NCI-H1417 (cell line): ENCODE measurements at places on chromosomes 2 and 18.

DNA sequence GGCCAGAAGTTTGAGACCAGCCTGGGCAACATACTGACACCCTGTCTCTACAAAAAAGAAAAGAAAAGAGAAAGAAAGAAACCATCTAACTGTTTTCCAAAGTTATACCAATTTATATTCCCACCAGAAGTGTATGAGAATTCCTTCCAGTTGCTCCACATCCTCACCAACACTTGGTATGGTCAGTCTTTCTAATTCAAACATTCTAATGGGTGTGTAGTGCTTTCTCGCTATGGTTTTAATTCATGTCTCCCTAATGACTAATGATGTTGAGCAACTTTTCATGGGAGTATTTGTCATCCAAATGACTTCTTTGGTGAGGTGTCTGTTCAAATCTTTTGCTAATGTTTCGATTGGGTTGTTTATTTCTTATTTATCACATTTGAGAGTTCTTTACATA is 10.5 kb upstream of the B3GNT7 start:
- no peak for DNase-seq

DNA sequence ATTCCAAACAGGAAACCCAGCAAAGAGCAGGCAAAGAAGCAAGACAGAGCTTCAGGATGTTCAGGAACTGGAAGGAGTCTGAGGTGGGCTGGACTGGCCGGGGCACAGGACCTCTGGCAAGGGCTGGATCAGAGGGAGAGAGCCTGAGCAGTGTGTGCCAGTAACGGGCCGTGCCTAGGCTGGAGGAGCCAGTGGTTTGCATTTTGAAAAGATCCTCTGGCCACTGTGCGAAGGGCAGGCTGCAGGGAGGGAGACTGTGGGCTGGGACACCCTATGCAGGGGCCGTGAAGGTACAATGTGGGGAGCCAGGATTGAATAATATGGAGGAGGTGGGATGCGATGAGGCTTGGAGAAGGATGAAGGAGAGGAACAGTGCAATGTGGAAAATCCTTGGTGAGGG is 6.2 kb upstream of the SDC1 start:
- DNase-seq, result no peak

GRCh38 chr18:68841301-68841700 is 43.4 kb downstream of the CCDC102B start:
- DNase-seq, result no peak

DNA sequence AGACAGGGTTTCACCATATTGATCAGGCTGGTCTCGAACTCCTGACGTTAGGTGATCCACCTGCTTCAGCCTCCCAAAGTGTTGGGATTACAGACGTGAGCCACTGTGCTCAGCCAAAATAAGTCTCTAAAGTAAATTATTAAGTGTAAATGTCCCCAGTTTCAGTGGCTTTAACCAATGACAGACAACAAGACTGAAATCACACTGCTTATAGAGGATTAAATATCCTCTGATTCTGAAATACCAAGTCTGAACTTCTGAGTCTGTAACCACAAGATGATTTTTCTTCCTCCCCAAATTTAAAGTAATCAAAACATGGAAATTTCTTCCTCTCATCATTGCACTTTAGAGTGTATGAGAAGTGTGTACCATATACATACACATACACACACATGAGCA is 16.5 kb upstream of the ANKRD44 start:
- no peak for DNase-seq

- DNase-seq, result no peak
Observed at GRCh38 chr2:182655750-182656149, 60.3 kb upstream of the DNAJC10 start.

GRCh38 chr18:23422751-23423418 is 30.2 kb upstream of the RIOK3 start:
- DNase-seq, result peak; percentile 8

DNA sequence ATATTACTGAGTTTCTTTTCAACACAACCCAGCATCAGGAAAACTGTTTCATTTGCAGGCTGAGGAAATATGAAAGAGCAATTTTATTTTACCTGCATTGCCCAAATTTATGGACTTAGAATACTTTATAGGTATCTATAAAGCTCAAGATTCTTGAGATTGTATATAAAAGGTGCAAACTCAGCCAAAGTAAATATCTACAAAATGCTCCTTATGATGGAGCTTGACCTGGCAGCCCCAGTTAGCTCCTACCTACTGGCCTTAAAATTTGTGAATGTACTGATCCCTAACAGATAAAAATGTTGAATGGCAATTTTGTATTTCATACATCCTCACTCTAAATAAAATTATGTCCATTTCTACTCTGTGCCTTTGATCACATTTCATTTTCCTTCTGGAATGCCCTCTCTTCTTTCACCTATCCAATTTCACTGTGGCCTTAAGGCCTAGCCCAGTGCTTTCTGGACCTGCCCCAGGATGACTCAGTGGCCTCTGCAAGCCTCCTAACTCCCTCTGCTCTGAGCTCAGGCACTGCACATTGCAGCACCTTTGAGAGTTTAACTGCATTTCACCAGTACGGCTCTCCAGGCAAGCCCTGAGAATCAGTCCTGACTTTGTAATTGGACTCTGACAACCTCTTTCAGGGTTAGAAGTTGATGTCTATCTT is 125.9 kb downstream of the ANTXR1 start:
- no peak for DNase-seq

DNA sequence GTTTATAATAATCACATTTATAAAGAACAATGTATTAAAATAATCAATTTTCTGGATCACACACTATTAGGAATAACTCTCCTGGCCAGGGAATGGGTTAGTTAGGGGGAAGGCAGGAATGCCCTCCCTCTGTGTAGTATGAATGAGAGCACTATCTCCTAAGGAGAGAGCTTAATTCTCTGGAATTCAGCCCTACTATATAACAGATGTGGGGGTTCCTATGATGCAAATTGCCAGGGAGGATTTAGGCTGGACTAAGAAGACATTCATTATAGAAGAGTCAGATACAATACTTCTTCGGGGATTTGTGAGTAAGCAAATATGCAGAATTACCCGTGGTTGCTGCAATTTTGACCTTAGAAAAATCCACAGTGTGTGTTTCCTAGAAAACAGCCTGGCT is 250.1 kb upstream of the VRK2 start:
- DNase-seq, result no peak

GRCh38 chr2:132751836-132752235 is 81.8 kb upstream of the LYPD1 start:
- DNase-seq, result no peak

DNA sequence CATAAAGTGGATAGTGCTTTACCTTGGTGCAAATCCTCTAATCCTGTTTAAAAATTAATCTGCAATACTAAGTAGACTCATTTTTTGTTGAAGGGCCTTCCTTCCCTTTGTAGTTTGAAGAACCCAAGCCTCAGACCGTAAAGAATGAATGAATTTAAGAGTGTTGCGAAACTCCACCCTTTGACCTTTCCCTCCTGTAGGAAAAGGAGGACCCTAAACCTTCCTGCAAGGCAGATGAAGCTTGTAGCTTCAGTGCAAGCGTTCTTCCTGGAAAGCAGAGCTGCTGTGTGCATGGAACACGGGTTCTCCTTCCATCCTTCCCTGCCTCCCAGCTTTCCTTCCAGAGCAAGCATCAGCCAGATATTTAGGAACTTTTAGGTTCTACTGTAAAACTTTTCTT is 1.7 kb downstream of the IMPA2 start:
- DNase-seq, result no peak

GRCh38 chr2:96507957-96508520 is 2.9 kb upstream of the NEURL3 start:
- DNase-seq, result peak; percentile 67

GRCh38 chr2:233323851-233324250 is 16.2 kb downstream of the SAG start:
- no peak for DNase-seq

- no peak for DNase-seq
Observed at GRCh38 chr2:45820048-45820447, 168.6 kb downstream of the PRKCE start.

DNA sequence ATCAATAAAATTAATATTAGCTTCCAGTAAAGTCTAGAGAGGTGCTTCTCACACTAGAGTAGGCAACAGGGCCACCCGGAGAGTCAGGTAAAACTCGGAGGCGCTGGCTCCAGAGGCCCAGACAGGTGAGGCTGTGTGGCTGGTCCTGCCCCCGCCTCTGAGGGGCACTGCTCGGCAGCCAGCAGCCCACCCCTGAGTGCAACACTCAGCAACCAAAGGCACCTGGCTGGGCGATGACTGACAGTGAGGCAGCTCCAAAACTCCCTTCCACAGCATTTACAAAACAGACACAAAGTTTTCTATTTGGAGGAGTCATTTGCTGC is 138.8 kb upstream of the ID2 start:
- no peak for DNase-seq

- no peak for DNase-seq
Observed at GRCh38 chr2:42503291-42503690, 9.5 kb upstream of the KCNG3 start.
